ENCODE measurements at places on chromosomes 5 and 9.

DNA sequence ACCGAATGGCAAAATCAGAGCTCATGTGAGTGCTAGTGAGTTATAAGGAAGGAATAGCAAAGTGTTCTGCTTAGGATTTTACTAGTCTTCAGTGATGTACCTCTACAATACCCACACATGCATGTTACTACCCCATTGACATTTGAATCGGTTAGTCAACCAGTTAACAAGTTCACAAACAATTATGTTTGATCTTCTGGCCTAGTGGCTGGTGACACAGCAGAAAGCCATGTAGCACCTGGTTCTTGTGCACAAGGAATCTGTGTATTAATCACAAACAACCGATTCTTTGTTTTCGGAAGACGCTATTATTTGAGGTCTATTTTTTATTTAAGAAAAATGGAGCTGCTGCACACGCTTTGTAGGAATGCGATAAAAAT is 41.9 kb downstream of the NTRK2 start:
- no peak for DNase-seq

DNA sequence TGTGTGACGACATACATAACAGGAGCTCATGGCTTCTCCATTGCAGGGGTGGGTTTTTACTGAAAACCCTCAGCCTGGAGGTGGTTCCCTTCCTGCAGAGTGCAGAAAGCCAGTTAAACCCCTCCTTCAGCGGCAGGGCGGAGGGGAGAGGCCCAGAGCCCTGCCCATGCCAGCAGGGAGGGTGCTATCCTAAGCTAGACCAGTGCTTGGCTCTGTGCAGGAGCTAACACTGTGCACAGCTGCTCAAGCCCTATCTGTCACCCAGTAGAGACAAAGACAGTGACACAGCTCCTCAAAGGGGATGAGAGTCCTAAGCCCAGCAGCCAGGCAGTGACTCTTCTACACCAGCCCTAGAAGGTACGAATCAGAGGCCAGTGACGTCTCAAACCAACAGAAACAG is 70.0 kb upstream of the ZSWIM6 start:
- DNase-seq: no peak

GRCh38 chr9:95137587-95138145 is 179.8 kb downstream of the FANCC start:
- no peak for DNase-seq

GRCh38 chr5:179279347-179280094 is 65.7 kb downstream of the ADAMTS2 start:
- DNase-seq: no peak

GRCh38 chr9:14246951-14247350 is 67.0 kb downstream of the NFIB start:
- no peak for DNase-seq

GRCh38 chr9:35611230-35611797 is 6.3 kb downstream of the TESK1 start:
- DNase-seq: no peak

GRCh38 chr5:27276119-27276518 is 237.7 kb upstream of the CDH9 start:
- no peak for DNase-seq

- no peak for DNase-seq
These were observed 215.3 kb downstream of the MLLT3 start for GRCh38 chr9:20407013-20407412.

DNA sequence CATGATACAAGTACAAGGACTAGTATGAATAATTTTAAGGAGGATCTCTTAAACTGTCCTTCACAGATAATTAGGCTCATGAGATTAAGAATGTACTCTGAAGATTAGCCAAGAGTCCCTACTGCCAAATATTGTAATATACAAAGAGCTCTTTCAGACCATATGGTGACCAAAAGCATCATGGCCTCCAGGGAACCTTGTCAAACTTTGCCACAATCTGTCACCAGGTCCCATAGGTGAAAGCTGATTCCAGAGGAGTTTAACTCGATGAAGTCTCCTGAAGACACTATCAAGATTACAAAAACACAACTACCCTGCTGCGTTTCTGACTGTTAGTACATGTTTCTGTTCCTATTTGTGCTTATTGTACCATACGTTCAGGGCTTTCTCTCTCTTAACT is 395.4 kb upstream of the ITGA1 start:
- DNase-seq: no peak

DNA sequence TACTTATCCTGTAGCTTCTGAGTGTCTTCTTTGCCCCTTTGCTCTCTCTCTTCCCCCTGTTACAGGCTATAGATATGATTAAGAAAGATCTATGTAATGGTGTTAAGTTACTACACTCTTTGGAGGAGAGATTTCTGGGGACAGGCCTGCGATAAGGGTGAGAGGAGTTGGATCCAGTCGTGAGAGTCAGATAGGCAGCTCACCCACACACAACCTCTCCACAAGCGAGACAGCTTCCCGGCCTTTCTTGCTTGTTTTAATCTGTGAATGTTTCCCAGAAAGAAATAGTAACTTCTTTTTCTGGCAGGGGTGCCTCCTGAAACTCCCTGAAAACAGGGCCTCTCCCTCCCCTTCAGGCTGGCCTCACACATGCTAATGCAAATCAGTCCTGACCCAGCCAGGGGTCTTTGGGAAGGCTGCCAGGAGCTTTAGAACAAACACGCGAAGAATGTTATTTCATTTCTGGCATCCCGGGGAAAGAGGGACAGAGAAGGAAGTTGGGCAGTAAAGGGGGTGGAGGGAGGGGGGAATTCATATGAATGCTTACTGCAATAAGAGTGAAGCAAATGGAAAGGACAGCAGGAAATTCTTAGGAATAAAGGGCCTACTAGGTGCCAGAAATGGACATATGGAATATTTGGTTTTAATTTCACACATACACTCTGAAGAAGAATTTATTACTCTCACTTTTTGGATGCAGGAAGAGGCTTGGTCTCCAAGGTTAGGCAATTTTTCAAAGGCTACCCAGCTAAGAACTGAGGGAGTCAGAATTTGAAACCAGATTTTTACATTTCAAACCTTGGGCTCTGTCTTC is 215.8 kb upstream of the TRIM32 start:
- DNase-seq: no peak

- DNase-seq: no peak
These were observed 655.2 kb upstream of the RIOK2 start for GRCh38 chr5:97838214-97838613.

DNA sequence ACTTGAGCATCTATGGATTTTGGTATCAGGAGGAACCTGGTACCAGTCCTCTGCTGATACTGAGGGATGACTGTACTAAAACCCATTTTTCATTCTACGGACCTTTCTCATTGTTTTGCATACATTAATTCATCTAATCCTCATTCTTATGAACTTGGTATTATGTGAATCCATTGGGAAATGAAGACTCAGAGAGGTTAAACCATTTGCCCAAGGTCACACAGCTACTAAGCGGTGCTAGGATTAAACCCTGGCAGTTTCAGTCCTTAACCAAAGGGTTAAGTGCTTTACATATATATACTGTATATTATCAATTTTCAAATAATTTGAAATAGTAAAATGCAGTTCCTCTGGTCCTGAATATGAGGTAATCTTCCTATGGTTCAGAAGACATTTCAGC is 3.8 kb downstream of the CAMLG start:
- no peak for DNase-seq

Measured in coronary artery (tissue), 2 donors.